ENCODE measurements at places on chromosomes 4 and X.

DNA sequence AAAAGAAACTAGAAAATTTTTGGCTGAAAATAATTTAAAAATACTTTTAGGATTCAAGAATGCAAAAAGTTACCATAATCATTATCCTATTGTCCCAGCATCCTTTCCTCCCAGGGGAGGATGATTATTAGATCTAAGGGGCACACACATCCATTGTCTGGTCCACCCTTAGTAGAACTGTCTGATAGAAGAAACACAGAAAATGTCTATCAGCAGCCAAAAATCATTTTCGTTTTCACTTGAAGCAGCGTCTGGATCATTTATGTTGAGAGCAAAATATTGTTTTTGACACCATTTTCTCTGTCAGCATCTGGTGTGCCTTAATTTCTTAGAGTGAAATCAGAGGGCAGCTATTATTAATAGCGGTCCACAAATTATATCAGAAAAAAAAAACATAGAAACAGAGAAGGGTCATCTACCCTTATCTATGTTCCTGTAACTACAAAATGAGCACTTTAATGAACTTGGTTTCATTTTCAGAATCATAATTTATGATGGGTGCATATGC is 446.3 kb downstream of the TRAM1L1 start:
- no peak for DNase-seq

DNA sequence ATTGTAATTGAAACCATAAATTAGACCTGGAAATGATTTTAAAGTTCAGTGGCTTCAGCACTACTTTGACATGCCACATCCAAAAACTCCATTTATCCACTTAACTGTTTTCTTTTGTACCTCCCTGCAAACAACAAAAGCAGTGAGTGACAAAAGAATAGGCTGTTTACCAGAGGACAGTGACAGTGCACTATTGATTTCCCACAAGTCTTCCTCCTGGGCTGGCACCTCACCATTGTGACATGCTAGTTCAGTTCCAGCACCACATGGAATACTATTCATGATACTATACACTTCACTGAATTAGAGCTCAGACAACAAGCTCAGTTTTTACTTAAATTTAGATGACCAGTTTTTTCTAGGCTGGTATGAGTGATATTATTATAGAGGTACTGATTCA is 29.3 kb downstream of the MOSPD2 start:
- DNase-seq, result no peak

GRCh38 chr4:189659287-189659686 is 281.4 kb upstream of the FRG1 start:
- no peak for DNase-seq

DNA sequence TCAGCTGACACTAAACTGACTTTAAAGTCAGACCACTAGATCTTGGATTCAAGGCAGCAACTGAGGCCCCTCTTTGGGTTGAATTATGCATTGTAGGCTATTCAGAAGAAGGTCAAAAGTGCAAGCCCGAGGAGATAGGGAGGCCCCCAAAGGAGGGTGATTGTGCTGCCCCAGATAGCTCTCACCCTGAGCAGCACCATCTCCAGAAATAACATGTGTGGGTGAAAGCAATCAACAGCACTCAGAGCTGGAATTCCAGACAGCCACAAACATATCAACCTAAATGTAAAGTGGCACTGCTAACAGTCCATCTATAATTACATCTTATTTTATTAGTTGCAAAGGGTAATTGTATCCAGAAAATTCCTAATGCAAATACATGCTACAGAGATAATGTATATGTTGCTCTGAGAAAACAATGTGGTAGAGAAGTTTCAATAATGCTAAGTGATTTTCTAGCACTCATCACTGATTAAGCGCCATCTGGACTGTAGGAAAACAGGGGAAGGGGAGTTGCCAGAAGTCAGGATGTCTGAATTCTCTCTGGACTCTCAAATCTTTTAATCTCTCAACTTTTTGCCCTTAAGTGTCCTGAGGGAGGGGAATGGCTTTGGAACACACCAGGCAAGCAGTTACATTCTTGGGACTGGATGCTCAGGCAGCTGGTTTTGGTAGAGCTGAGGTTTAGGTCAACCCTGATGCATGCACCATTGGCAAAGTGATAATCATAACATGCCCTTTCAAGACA is 61.8 kb upstream of the SFRP2 start:
- no peak for DNase-seq

DNA sequence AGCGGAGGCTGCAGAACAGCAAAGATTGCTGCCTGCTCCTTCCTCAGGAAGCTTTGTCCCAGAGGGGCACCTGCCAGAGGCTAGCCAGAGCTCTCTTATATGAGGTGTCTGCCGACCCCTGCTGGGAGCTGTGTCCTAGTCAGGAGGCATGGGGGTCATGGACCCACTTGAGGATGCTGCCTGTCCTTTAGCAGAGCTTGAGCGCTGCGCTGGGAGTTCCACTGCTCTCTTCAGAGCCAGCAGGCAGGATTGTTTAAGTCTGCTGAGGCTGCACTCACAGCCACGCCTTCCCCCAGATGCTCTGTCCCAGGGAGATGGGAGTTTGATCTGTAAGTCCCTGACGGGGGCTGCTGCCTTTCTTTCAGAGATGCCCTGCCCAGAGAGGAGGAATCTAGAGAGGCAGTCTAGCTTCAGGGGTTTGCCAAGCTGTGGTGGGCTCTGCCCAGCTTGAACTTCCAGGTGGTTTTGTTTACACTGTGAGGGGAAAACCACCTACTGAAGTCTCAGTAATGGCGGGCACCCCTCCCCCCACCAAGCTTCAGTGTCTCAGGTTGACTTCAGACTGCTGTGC is 10.9 kb downstream of the DCK start:
- DNase-seq, result no peak

Measured in stimulated activated CD8-positive, alpha-beta memory T cell treated with anti-CD3 and anti-CD28 coated beads, Interleukin-15, amount 100 ng/mL, for 24 hours (primary cell).